ENCODE measurements at places on chromosomes 12 and 14.

GRCh38 chr12:105931762-105932570 is 206.8 kb downstream of the NUAK1 start:
- DNase-seq: no peak

DNA sequence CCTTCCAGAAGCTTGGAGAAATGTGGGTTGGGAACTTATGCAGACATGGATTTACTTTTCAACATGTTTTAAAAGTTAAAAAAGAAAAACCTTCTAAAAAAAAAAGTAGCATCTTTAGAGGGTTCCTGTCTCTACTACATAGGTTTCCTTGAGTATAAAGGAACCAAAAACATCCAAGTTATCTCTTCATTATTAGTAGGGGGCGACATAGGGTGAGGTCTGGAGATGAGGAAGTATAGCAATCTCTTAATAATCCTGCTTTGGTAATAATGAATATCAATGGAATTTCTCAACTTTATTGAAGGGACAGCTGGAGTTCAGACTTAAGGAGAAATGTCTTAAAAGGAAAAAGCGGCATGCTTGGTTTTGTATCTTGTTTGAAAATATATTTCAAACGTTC is 6.5 kb upstream of the PLXNC1 start:
- DNase-seq: no peak

- DNase-seq: no peak
Observed at GRCh38 chr14:75648066-75648838, 12.4 kb downstream of the ERG28 start.

GRCh38 chr12:99119449-99119848 is 474.4 kb downstream of the APAF1 start:
- no peak for DNase-seq

GRCh38 chr14:61653507-61653906 is 41.8 kb upstream of the HIF1A start:
- DNase-seq: no peak

- no peak for DNase-seq
Observed at GRCh38 chr12:88327276-88327675, 185.2 kb downstream of the TMTC3 start.

GRCh38 chr12:40236357-40236850 is 11.6 kb downstream of the LRRK2 start:
- no peak for DNase-seq

- no peak for DNase-seq
Observed at GRCh38 chr14:95935228-95935822, 58.7 kb downstream of the TUNAR start.

DNA sequence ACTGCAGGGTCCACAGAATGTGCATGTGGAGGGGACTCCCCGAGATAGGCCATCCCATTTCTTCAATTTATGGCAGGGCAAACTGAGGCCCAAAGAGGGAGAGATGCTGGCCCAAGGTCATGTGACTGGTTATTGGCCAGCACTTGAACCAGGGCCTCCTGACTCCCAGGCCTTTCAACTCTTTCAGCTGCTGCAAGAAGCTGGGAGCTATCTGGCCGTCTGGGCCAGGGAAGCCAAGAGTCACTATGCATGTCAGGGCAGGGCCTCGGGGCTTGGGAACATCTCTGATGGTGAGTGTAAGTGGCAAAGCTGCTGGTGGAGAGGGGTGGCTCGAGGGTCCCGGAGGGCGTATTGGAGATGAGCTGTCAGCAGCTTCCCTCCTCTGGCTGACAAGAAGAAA is 9.5 kb upstream of the LTBP2 start:
- no peak for DNase-seq
